Large intestine (tissue), 12 donors: ENCODE measurements at places on chromosomes 16 and 17. TPM values are rescaled to one million over a fixed set of nuclear protein-coding genes. Genes with fewer than 3 reads are reported as not detected.

DNA sequence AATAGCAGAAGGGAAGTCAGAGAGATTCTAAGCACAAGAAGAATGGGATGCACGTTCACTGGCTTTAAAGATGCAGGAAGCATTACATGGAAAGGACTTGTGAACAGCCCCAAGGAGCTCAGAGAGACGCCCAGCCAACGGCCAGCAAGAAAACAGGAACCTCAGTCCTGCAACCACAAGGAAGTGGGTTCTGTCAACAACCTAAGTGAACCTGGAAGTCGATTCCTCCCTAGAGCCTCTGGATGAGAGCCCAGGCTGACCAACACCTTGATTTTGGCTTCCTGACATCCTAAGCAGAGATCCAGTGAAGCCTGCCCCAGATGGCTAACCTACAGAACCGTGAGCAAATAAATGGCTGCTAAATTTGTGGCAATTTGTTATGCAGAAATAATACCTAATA lies 24.5 kb downstream of the GPR142 start:
- H3K27ac ChIP-seq: no peak overlapping the region
- no peak for DNase-seq
- H3K4me3 ChIP-seq: no peak overlapping the region
- H3K27me3 ChIP-seq: no peaks in the 10 kb centered on the region

DNA sequence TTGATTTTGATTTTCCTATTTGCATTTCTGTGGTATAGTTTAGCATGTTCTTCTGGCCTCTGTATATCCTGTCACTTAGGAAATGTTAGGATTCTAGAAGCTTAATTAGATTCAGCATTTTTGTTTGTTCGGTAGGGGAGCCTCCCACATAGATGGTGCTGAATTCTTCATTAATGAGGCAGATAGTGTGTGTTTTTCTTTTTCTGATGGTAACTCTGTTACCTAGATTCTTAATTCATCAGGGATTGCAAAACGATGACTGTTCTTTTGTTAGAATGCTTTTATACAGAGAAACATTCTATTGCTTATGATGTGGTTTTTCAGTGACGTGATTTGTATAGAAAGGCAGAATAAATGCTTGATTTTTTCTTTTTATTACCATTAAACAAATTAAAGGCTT lies 19.0 kb downstream of the BANP start:
- H3K27ac ChIP-seq: no peak overlapping the region
- peaks cover 7% of the 10 kb centered on the region for H3K4me1 ChIP-seq
- peaks cover 6% of the 10 kb centered on the region for H3K36me3 ChIP-seq
- no peak for DNase-seq

DNA sequence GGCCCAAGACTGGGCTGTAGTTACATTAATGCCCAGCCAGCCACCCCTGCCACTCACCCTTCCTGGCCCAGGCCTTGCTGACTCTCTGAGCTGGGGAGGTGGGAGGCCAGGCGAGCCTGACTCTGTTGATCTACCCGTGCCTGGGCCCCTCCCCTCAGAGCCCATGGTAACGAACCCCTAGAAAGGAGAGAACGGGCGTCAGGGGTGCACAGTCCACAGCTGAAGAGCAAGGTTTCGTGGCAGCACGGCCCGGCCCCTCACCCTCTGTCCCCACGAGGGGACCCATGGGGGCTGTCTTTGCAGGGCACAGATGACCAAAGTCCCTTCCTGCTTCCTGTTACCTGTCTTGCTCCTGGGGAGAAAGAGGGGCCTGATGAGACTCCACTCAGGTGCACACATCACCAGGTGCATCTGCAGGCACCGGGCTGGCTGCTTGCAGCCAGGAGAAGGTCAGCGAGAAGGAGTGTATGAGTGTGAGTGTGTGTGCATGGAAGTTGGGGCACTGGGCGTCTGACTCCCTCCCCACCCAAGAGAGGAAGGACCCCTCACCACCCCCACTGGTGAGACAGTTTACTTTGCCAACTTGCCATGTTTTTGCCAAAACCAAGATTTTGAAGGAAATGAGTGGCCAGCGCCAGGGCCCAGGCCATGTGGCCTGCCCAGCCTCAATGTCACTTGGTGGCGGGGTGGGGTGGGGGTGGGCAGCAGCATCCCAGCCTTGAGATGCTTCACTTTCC lies 359.1 kb downstream of the SEC14L1 start:
- H3K27ac ChIP-seq: no peak overlapping the region
- no peaks in the 10 kb centered on the region for H3K27me3 ChIP-seq
- H3K4me3 ChIP-seq: no peak overlapping the region
- no peaks in the 10 kb centered on the region for H3K4me1 ChIP-seq
- H3K36me3 ChIP-seq: peaks cover 52% of the 10 kb centered on the region

- H3K27me3 ChIP-seq: no peaks in the 10 kb centered on the region
- peaks cover 8% of the 10 kb centered on the region for H3K36me3 ChIP-seq
- DNase-seq: no peak
- H3K27ac ChIP-seq: peak overlapping the region; percentile 42
- peaks cover 12% of the 10 kb centered on the region for H3K4me1 ChIP-seq
Measured at GRCh38 chr16:353404-354290, 1.1 kb upstream of the AXIN1 start.

DNA sequence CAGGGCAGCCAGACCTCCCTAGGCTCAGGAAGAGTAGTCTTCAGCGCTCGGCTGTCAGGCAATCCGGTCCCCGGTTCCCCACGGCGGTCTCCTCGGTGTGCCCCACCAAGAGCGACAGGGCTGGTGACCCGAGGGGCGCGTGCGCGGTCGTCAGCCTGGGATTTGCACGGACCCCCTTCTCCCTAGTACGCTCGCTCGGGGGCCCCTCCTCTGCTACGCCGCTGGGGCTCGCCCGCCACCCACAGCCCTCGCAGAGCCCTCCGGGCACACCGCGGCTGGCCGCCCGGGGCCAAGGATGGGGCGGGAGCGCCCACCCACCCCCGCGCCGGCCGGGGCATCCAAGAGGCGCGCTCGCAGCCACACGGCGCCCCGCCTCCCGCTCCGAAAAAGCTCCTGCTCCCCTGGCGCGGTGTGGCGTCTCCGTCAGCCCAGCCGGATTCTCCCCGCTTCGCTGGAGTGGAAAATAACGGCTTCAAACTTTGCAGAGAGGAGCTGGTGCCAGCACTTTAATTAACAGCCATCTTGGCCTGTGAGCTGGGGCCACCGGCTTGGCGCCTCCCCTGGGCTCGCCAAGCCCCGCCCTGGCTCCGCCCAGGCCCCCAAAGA lies 2.1 kb upstream of the C1QL1 start:
- no peak for DNase-seq
- H3K27ac ChIP-seq: peak overlapping the region; percentile 68
- H3K27me3 ChIP-seq: peaks cover 83% of the 10 kb centered on the region
- H3K4me3 ChIP-seq: peak overlapping the region; percentile 38

GRCh38 chr17:43118679-43119615 lies 6.2 kb downstream of the BRCA1 start:
- DNase-seq: no peak
- no peaks in the 10 kb centered on the region for H3K27me3 ChIP-seq
- no peak overlapping the region for H3K4me3 ChIP-seq
- H3K36me3 ChIP-seq: no peaks in the 10 kb centered on the region

DNA sequence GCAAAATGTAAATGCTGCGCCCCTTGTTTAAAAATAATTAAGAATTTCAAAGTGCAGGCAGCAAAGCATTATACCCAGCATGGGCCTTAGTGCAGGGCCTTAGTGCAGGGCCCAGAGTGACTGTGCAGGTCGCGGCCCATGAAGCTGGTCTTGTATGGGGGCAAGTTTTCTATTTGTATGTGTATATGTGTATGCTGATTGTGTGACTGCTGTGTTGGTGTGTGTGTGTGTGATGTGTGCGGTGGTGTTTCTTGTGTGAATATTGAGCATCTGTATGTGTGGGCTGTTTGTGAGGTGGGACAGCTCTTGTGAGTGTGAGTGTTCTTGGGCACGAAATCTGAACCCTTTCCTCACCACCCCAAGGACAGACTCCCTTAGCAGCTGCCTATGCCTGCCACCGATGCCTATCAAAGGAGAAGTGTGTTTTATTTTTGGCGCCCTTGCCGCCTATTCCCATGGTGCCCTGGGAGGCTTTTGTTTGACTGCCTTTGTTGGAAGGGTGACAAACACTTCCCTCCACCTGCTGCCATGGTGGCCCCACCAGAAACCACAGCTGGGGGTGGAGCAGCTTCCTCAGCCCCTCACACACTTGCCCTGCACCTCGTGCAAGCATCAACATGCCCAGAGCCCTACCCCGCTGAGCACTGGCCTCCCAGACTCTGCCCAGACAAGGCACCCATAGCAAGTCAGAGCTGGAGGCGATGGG lies 18.0 kb downstream of the CCR7 start:
- no peaks in the 10 kb centered on the region for H3K36me3 ChIP-seq
- no peaks in the 10 kb centered on the region for H3K27me3 ChIP-seq
- no peak overlapping the region for H3K27ac ChIP-seq
- no peak overlapping the region for H3K4me3 ChIP-seq
- DNase-seq: no peak
- H3K4me1 ChIP-seq: peaks cover 17% of the 10 kb centered on the region

GRCh38 chr17:11240041-11240840 lies 772 bp upstream of the SHISA6 start:
- H3K27ac ChIP-seq: no peak overlapping the region
- H3K4me1 ChIP-seq: no peaks in the 10 kb centered on the region
- H3K4me3 ChIP-seq: no peak overlapping the region
- H3K27me3 ChIP-seq: peaks cover 63% of the 10 kb centered on the region
- DNase-seq: no peak

DNA sequence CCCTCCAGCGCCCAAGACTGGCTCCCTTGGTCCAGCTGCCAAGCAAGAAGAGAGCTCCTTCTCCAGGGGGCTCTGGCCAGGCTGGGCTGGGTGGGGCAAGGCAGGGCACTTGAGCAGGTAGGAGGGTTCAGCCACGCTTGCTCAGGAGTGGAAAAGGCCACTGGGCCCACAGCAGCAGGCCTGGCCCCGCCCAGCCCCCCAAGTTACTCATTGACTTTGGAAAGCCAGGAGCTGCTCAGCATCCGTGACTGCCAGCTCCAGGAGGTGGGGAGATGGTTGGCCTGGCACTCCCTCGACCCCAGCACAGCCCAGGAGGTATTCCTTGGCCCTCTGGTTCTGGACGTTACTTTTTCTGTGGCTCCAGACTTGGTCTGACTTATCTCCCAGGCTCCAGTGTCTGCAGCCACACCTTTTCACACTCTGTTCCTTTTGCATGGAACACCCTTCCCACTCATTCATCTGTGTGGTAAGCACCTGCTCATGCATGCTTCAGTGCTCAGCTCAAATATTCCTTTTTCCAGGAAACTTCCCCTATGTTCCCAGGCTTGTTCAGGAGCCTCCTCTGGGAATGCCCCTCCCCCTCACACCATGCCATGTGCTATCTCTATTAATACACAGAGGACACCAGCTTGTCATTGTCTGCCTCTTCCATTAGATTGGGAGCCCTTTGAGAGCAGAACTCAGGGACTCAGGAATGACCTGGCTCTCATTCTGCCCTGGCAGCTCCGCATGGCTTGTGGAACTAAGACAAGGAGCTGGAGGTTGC lies at the start of gene CDH16:
Gene CDH16 (minus strand): TSS at position 83 of the 766 bp plus-strand sequence. CDS start 820 bp downstream, outside the sequence.
- H3K4me1 ChIP-seq: peaks cover 29% of the 10 kb centered on the region
- H3K27me3 ChIP-seq: peaks cover 3% of the 10 kb centered on the region
- no peak within 1 kb of the TSS for H3K4me3 ChIP-seq
- peak; percentile 66 for DNase-seq
- H3K27ac ChIP-seq: no peak within 1 kb of the TSS

STH gene
- not detected for polyA plus RNA-seq

TMEM100 gene
- 12.6 TPM for polyA plus RNA-seq

RNF222 gene
- 0.13 TPM for polyA plus RNA-seq
